ENCODE measurements at places on chromosomes 4 and X.

DNA sequence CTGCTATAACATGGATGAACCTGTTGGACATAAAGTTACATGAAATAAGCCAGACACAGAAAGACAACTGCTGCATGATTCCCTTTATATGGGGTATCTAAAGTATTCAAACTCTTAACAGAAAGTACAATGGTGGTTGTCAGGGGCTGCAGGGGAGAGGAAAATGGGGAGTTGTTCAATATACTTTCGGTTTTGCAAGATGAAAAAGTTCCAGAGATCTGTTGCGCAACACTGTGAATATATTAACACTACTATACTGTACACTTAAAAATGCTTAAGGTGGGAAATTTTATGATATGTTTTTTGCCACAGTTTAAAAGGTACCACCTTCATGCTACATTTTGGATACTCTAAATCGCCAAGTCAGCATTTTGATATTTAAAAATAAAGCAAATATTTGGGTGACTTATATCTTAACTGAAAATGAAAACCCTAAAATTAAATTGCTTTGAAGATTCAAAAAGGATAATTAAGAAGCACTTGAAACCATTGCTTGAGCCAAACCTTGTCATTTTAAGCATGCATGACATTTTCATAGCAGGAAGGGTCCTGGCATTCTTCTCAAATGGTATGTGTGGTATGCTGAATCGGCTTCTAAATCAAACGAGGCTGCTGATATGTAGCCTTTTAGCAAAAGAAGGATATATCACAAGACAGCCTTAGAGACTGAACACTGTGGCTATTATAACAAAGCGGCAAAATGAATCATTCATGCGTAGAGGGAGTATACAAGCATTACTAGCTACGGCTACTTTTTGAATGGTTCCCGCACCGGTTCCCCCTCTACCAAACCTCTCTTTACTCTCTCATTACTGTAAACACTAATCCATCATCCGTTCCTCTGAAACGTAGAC is 607.1 kb upstream of the DIPK2B start:
- DNase-seq: no peak

- no peak for DNase-seq
Observed at GRCh38 chr4:71113294-71113693, 119.8 kb downstream of the DCK start.

DNA sequence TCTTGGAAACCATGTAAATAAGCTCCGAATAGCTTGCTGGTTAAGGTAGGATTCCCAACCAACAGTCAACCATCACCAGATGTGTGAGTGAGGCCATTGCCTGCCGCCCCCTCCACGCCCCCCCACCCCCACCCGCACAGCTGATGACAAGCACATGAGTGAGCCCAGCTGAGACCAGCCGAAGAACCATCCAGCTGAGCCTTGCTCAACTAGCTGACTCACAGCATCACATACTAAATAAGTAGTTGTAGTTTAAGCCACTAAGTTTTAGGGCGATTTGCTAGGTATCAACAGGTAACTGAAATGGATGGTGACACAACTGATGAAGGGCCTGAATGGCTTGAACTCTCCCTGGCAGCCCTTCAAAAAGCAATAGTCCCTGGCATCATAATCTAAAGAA is 1.6 kb upstream of the CCDC149 start:
- DNase-seq: no peak

DNA sequence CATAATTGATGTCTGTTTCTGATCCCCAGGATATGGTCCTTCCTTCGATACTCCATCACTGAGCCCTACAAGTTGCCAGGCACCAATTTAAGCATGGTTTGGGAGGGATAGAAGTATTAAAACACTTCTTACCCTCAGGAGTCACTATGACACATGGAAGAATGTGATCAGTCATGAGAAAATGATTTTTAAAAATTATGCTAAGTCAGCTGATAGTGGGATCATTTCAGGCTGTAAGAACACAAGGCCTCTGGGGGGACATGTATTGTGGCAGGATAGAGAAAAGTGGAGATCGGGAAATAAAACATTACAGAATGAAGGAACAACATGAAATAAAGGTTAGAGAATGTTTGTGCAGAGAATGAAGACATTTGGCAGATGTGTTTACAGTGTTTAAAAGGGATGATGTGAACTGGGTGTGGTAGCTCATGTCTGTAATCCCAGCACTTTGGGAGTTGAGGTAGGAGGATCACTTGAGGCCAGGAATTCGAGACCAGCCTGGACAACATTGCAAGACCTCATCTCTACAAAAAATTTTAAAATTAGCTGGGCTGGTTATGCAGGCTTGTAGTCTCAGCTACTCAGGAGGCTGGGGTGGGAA is 64.0 kb downstream of the ELOVL6 start:
- no peak for DNase-seq

- no peak for DNase-seq
Observed at GRCh38 chrX:153521034-153521433, 3.6 kb downstream of the ATP2B3 start.

GRCh38 chr4:11564021-11564420 is 135.3 kb upstream of the HS3ST1 start:
- DNase-seq: no peak

DNA sequence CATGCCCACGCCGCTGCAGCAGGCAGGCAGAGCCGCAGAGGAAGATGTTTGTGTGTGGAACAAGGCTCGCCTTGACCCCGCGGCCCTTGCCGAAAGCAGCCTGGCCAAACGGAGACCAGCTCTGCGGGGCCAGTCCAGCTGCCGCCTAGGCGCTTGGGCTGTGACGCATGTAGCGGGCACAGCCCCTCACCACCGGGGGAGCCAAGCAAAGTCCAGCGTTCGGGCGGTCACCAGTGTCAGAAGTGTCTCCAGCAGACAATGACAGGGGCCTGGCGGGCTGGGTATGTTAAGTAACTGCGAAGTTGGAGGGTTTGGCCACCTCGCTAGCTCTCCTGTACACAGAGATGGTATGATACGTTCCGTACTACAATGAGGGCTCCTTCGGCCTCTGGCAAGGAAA is 1.3 kb downstream of the AMER1 start:
- DNase-seq: no peak

DNA sequence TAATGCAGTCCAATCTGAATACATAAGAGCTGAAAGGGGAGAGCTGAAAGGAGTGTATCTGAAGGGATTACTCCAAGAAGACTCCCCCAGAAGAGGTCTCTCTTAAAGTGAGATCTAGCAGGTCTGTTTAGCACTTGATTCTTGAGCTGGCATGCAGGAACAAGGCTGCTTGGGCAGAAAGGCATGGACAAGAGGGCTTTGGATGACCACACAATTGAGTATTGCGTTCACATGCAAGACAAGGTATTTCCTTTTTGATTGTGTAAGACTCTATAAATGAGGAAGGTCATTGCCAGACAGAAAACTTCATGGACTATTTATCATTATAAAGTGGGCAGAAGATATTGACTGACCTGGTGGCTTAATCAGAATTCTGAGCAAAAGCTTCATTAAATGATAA is 145.5 kb upstream of the AFF2 start:
- no peak for DNase-seq

GRCh38 chrX:21658152-21658737 is at the start of gene KLHL34:
Gene KLHL34, minus strand, starts transcription at chrX:21658330. Its CDS starts 542 bp downstream, at chrX:21657788.
- DNase-seq: no peak

- no peak for DNase-seq
Observed at GRCh38 chr4:16264798-16265197, 38.5 kb upstream of the TAPT1 start.

GRCh38 chr4:101187841-101188240 is 159.5 kb downstream of the PPP3CA start:
- DNase-seq: no peak

- no peak for DNase-seq
Observed at GRCh38 chrX:64202808-64203325, 2.6 kb downstream of the AMER1 start.

DNA sequence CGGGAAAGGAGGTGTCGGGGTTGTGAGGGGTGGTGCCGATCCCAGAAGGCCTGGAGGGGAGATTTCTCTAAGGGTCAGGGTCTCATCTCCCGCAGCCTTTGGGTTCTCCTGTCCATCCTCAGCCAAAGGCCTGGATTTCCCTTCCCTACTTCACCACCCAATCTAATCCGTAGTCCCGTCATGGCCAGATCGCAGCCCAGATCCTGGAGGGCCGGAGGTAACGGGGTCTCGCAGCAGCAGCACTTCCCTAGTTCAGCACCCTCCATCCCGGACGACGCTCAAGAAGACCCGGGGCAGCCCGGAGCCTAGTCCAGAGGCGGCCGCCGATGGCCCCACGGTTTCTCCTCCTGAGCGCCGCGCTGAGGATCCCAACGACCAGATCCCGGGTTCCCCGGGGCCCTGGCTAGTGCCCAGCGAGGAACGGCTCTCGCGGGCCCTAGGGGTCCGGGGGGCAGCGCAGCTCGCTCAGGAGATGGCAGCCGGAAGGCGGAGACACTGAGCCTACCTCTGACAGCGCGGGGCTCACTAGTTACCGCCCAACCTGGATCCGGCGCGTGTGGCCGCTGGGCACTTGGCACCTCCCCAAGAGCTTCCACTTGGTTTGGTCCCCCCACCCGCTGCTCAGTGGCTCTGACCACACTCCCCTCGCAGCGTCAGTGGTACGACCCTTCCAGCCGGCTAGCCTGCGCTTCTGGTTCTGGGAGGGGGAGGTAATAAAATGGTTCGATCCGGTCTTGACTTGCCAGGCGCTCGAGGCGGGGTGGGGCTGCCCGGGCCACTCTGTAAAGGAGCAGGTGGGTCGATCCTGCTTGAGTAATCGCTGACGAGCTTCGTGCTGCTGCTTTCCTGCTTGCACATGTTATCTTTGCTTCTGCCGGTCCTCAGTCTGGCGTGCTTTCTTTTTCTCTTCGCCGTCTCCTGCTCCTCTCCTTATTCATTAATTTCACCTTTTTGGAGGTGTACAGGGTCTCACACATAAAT is 3.6 kb downstream of the MAGIX start:
- DNase-seq: peak; percentile 37

GRCh38 chr4:108001540-108002135 is 11.9 kb downstream of the HADH start:
- no peak for DNase-seq

- DNase-seq: no peak
Observed at GRCh38 chrX:47687263-47687662, 28.3 kb upstream of the UXT start.

GRCh38 chrX:118603981-118604380 is 108.4 kb downstream of the DOCK11 start:
- peak; percentile 1 for DNase-seq

DNA sequence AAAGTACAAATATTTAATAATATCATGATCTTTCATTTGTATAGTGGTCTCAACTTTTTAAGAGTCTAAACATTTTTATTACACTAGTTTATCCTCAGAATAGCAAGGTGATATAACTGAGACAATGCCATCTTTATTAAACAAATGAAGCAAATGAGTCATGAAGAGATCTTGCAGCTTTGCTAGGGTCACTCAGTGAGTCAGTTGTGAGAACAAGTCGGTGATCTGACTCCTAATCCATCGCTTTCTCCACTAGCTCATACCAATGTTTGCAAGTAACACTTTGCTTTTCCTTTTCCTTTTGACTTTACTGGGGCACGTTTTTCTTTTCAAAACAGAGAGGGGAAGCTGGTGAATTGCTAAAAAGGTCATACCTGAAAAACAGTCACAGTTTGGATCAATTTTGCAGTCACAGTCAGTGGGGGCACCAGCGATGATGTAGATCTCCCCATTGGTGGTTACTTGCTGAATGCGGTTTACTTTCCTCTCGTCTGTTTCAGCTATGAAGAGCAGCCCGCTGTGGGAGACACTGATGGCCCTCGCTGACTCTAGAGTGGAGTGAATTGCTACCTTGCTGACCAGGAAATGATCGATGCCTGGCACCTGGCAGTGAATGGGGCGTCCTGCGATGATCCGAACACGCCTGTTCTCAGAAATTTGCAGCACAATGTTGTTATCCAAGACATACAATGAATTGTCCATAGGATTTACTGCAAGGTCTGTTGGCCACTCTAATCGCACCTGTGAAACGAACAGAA is 75.7 kb downstream of the SH2D1A start:
- no peak for DNase-seq

DNA sequence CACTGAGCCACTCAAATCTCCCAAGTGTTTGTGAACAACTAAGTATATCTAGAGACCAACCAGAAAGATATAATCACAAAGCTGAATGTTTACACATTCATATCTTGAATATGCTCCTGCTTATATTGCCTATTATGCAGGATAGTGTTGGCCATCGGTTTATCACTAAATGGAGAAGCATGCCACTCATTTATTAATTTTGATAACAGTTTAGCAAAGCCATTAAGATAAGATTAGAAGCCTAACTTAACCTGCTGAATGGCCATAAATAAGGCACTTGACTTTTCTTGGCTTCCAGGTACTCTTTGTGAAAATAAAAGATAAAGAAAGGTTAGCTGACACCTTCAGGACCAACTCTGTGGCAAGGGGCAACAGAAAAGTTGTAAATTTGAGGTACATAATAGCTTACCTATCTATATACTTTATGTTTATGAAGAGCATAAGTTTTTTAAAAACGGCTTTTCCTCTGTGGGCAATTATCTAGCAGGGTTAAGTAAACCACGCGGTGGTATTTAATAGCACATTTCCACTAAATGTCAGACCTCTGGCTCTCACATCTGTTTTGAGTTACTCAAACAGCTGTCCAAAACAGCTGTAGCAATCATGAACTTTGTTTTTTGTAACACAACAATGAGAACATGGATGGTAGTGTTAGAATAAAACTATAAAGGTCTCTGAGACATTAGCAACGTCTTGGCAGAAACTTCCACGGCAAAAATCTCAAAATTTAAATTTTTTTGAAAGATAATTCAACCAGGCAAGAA is 58.8 kb upstream of the FTHL17 start:
- no peak for DNase-seq

- no peak for DNase-seq
Observed at GRCh38 chr4:121484633-121485032, 103.8 kb upstream of the QRFPR start.

- DNase-seq: no peak
Observed at GRCh38 chr4:20576861-20577260, 123.4 kb upstream of the PACRGL start.

GRCh38 chrX:14899607-14900006 is 26.4 kb downstream of the MOSPD2 start:
- DNase-seq: no peak

DNA sequence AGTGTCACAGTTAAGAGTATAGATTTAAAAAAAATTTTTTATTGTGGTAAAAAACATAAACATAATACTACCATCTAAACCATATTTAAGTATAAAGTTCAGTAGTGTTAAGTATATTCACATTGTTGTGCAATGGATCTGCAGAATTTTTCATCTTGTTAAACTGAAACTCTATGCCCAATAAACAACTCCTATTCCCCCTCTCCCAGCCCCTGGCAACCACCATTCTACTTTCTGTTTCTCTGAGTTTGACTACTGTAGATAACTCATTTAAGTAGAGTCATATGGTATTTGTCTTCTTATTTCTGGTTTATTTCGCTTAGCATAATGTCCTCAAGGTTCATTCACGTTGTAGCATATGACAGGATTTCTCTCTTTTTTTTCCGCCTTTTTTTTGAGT is 112.4 kb downstream of the PTTG2 start:
- DNase-seq: no peak

- no peak for DNase-seq
Observed at GRCh38 chrX:45761920-45762319, 561.2 kb upstream of the DIPK2B start.

DNA sequence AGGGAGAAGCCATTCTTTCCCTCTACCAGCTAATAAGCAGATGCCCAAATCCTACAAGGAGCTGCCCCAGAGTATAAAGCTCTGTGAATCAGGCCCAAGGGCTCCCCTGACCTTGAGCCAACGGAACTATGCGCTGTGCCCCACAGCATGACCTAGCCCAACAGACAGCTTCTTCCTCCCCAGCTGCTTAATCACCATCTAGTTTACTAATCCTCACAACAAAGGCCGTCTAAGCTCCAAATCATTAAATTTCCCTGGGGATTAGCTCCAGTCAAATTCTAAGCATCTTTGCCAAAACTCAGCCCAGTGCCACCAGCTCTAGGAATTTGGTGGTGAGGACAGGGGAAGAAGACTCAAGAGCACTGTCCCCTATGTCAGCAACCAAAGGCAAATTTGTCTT is 113.1 kb downstream of the SHROOM4 start:
- DNase-seq: no peak
